Stromal cell of bone marrow (primary cell): ENCODE measurements at places on chromosomes 11 and 22.
A peak's percentile ranks its signal among the peaks of the same experiment; 100 is the strongest.

- no peak for DNase-seq
These were observed 18.2 kb downstream of the ZBTB16 start for GRCh38 chr11:114077482-114078305.

DNA sequence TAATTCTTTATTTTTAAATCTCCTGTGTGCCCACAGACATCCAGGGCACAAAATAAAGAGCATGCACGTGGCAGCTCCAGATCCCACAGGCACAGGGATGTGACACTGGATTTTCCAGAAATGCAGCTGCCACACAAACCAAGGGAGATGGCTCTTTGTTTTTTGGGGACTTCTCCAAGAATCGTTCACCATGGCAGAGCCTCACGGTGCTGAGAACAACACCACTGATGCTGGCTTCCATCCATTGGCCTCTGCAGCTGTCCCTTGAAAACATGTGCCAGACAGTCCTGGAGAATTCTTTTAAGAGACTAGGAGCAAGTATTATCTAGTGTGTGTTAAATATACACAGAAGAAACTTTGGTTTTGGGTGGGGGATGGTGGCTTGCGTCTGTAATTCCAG is 108.4 kb upstream of the SLC22A12 start:
- DNase-seq = no peak

- DNase-seq = no peak
These were observed 182.3 kb upstream of the ANO3 start for GRCh38 chr11:26149585-26149984.

GRCh38 chr11:86198139-86198538 is 46.4 kb upstream of the EED start:
- no peak for DNase-seq

- no peak for DNase-seq
These were observed 263.9 kb downstream of the SBF2 start for GRCh38 chr11:10030122-10030490.

DNA sequence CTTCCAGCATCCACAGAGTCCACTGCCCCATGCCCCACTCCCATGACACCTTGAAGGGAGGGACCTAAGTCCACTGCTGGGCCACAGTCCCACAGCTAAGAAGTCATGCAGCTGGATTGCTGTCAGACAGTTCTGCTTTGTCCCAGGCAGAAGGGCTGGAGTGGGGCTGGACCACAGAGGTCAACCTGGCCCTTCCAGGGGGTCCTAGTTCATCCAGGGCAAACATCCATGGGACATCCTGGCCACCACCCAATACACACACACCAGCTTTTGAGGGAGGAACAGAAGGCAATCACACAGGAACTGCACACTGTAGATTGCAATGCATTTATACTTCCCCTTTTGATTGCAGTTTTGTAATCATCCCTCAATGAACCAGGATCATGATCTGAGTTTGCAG is 11.3 kb upstream of the APOL4 start:
- DNase-seq = no peak

- no peak for DNase-seq
These were observed 2.9 kb upstream of the PNPLA2 start for GRCh38 chr11:815675-816432.

GRCh38 chr11:8765294-8765693 is 82.7 kb downstream of the RPL27A start:
- DNase-seq = no peak

- DNase-seq = no peak
These were observed 33.5 kb upstream of the FCHSD2 start for GRCh38 chr11:73175551-73176144.

- no peak for DNase-seq
These were observed 198.3 kb upstream of the PGR start for GRCh38 chr11:101327908-101328307.

DNA sequence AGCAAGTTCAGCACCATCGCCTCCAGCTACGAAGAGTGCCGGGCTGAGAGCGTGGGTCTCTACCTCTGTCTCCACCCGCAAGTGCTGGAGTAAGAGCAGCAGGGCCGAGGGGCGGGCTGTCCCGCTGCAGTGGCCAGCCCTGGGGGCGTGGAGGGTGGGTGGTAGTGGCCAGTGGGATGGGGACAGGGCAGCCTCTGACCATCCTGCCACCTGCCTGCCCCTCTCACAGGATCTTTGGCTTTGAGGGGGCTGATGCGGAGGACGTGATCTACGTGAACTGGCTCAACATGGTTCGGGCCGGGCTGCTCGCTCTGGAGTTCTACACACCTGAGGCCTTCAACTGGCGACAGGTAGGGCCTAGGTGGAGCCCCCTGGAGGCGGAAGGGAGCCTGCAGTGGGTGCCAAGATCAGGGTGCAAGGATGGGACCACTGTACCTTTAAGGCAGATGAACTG is 15.0 kb upstream of the BBS1 start:
- no peak for DNase-seq

DNA sequence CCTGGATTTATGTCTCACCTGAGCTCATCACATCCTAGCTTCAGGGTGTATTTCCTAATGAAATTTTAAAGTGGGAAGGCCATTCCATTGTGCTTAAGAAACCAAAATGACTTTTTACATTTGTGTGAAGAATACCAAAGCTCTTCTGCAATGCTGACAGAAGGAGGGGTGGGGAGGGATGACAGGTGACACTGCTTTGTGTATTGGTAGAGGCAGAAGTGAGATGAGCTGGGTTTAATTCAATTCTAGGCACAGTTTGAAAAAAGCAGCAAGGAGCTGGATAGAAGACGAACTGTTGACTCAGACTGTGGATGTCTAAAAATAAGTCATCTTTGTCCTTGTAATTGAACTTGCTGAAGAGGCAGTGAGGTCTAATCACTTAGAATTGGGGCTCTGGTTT is 710.3 kb upstream of the KIRREL3 start:
- no peak for DNase-seq

GRCh38 chr11:39461066-39461465 is 1998.4 kb downstream of the LRRC4C start:
- no peak for DNase-seq

GRCh38 chr22:29031227-29032011 is 30.2 kb downstream of the C22orf31 start:
- DNase-seq = peak; percentile 94

DNA sequence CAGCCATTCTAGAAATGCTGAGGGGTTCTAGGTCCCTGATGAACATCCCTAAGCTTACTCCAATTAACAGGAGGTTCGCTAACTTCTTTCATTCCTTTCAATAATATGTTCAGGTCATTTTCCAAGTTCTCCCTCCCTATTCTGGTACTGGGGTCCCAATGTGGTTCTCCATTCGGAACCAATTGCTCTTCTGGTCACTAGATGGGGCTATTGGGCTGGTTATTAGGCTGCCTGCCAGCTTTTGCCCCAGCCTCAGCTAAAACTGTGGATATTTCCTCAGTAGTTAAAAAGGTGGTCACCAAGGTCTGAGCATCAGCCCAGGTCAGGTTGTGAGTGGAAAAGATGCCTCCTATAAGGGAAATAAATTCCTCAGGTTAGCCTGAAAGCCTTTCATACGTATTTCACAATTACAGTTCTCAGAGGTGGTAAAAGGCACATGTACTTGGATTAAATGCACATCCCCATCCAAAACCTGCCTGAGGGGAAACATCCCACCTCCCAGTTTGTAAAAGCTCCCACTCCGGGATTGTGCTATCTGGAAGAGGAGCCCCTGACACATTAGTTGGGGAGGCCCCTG is 161.1 kb upstream of the CCDC179 start:
- DNase-seq = peak; percentile 1

- DNase-seq = no peak
These were observed 20.2 kb upstream of the ST14 start for GRCh38 chr11:130139401-130139800.

- DNase-seq = no peak
These were observed 109.3 kb downstream of the MN1 start for GRCh38 chr22:27692243-27692642.

DNA sequence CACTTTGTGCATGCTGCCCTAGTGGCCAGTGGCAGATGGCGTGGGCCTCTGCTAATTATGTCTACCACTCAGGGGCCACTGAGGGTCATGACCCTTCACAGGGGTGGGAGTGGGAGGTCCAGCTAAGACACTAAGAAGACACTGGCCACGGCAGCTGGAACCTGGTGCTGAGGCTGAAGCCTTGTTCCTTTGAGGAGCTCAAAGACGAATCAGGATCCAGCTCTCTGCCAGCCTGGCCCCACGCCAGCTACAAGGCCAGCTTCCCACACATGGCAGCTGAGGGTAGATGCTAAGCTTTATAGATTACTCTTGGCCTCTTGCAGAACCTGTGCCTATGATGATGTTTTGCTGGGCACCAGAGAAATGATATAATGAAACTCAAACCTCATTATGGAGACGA is 226.3 kb downstream of the DSCAML1 start:
- no peak for DNase-seq

DNA sequence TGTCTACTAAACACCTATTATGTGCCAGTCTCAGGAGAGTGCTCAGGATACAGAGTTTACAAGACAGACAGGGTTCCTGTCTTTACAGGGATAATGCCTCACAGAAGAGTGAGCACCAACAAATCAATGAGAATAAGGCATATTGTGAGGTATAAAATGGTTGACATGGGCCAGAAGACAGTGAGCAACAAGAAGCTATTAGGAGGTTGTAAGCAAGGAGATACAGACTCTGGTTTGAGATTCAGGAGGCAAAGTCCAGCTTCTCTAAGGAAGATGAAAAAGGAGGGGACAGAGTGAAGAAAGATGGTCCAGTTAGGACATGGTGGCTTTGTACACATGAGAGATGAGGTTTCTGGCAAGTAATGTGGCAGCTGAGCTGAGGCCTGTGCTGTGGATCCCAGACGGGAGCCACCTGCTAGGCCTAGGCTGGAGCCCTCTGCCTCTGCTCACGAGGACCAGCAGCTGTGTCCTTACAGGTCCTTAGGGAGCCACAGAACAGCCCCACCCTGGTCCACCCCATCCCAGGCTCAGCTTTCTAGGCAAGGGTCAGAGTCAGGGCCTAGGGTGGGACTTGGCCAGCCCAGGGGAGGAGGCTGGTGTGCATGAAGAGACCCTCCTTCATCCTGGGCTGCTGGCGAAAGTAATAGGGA is 110.5 kb downstream of the ZNF280B start:
- no peak for DNase-seq

DNA sequence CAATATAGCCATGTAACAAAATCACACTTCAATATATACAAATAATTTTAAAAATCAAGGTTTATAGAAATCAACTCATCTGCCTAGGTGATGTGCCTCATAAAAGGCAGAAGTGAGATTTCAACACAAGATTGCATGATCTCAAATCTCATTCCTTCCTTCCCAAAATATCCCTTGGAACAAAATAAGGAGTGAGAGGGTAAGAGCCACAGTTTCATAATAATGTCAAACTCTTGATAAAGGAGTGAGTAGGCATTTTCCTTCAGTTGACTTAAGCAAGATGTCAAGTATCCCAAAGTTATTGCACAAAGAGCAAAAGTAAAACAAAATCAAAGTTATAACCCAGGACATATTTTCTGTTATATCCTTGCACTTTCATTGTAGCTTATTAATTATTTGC is 81.3 kb downstream of the C22orf31 start:
- no peak for DNase-seq

DNA sequence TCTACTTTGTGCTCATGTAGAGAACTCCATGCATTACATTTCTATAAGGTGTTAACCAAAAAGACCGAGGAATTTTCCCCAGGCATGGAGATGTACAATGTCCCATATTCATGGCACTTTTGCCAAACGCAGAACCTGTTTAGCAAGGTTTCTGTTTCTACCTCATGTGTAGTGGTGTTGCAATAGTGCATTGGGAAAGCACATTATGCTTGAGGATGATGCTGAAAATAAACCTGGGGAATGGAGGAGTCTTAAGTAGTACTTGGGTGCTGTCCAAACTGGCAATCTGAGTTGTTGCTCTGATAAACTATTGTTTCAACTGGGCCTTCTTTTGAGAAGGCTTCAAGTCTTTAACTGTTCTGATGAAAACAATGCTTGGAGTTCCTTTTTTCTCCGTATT is 11.5 kb upstream of the MUC15 start:
- DNase-seq = no peak

- no peak for DNase-seq
These were observed 743.8 kb downstream of the NTM start for GRCh38 chr11:132114185-132114584.

DNA sequence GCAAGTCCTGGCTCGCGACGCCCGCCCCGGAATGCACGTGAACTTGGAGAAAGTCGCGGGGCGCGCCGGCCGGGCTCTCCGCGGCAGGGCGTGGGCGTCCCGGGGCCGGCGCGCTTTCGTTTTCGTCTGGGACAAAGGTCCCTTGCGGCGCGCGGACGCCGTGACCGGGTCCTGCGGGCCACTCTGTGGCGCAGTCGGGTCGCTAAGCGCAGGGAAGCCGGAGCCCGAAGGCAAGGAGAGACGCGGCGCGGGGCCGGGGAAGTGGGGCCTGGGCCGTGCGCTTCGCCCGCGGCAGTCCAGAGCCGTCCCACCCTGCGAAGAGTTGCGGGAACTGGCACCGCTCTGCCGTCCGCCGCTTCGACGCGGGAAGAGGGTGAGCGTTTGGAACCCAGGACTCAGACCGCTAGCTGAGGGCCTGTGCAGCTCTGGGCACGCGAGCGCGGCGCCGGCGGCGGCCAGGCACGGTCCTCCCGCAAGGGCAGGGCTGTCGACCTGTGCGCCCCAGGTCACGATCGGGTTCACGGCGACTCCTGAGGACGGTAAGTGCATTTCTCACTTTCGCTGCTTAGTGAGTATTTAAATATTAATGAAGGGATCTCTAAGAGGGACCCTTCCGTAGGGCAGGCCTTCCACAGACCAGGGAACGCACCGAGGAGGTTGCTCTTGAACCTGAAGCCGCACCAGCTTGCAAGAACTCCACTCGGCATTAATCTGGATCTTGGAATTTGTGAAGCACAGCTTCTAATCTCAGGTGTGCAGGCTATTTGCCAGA is 78.0 kb upstream of the PPARA start:
- no peak for DNase-seq

DNA sequence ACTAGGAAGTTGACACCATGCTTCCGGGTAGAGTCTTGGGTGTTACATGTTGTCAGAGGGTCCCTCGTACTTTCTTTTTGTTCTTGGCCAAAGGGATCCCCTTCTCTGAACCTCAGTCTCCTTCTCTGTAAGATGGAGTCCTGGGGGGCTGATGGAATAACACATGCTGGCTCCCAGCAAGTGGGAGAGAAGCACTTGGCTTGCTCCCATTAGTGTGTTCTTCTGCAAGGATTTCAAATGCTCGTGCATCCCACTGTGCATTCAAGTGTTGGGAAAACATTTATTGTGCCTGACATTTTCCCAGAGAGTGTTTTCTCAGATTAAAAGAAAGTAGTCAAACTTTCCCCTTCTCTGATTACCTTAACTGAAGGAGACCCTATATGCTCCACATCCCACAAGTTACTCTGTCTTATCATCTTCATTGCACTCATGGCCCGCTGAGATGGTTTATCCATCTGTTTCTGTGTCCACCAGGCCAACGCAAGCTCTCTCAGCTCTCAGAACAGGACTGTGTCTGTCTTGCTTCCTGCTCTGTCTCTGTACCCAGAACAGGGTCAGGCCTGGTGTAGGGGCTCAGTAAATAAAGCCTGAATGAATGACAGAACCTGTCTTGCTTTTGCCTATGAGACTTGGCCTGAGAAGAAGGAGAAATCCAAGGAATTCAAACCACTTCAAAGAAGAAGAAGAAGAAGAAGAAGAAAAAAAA is 16.0 kb upstream of the TIMP3 start:
- no peak for DNase-seq

- no peak for DNase-seq
These were observed 197.2 kb upstream of the ANO3 start for GRCh38 chr11:26134481-26135355.
